Ascending aorta (tissue), 2 donors: ENCODE measurements at places on chromosomes 1 and 21.
A peak's percentile ranks its signal among the peaks of the same experiment; 100 is the strongest.

DNA sequence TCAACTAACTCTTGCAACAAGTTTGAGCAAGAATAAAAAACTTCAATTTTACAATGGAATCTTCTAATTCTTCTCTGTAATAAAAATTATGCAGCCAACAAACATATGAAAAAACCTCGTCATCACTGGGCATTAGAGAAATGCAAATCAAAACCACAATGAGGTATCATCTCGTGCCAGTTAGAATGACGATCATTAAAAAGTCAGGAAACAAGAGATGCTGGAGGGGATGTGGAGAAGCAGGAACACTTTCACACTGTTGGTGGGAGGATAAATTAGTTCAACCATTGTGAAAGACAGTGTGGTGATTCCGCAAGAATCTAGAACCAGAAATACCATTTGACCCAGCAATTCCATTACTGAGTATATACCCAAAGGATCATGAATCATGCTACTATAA, 327.5 kb upstream of the LYPLAL1 start:
- H3K36me3 ChIP-seq, result no peaks in the 10 kb centered on the region
- no peak overlapping the region for H3K4me3 ChIP-seq
- no peaks in the 10 kb centered on the region for H3K27me3 ChIP-seq
- H3K4me1 ChIP-seq, result no peaks in the 10 kb centered on the region

DNA sequence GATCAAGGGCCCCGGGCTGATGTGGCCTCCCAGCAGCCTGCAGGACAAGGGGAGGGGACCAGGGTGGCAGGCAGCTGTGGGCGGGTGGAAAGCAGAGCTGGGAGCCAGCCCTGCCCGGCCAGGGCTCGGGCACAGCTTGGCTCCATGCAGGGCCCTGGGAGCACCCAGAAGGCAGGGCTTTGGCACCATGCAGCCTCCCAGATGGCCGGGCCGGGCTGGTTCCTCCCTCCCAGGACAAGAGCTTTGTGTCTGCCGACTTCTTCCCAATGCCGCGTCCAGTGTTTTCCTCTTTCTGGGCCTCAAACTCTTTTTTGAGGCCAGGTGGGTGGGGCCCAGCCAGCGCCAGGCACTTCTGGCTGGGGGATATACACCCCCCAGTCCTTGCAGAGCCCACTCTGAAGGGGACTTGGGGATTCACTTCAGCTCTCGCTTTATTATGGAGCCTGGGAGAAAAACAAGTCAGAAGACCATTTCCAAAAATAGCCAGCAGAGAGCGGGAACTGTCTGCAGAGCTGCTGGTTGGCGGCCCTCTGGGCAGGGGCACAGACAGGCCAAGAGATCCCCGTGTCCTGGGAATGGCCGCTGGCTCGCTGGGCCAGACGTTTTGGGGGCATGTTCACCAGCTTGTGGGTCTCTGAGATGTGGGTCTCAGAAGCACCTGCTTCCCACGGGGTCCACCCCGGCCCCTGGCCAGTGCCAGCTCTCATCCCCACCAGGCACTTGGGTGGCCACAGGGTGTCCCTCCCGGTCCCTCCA, 103.8 kb upstream of the ARHGEF16 start:
- peak; percentile 50 for DNase-seq
- H3K36me3 ChIP-seq, result no peaks in the 10 kb centered on the region
- H3K27me3 ChIP-seq, result no peaks in the 10 kb centered on the region
- H3K4me3 ChIP-seq, result peak overlapping the region; percentile 37

DNA sequence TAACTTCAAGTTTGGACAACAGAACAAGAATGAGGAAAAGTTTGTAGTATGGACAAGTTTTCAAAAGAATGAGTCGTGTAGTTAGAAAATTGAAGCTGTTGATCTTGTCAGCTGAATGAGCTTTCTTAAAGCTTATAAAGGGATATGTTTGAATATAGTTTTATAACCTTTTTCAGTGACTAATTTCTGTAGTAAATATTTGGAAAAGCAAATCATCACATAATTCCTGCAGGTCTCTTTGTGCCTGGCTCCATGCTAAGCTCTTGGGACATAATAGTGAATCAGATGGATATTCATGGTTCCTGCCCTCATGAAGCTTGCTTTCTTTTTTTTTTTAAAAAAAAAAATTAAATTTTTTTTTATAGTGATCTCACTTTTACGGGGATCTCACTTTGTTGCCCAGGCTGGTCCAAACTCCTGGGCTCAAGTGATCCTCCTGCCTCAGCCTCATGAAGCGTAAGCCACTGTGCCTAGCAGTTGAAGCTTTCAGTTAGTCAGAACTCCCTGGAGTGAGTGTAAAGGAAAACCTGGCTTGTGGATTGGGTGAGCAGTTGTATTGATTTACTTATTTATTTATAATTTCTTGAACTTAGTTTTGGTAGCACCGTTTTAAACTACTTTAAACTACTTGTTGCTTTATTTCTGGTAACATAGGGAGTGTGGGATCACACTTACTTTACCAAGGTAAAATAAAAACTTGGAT, 15.5 kb downstream of the DYRK1A start:
- peaks cover 4% of the 10 kb centered on the region for H3K4me1 ChIP-seq
- no peak for DNase-seq
- H3K27me3 ChIP-seq, result no peaks in the 10 kb centered on the region
- no peaks in the 10 kb centered on the region for H3K36me3 ChIP-seq
- no peak overlapping the region for H3K4me3 ChIP-seq

GRCh38 chr1:33257207-33257771, 997 bp downstream of the ZNF362 start:
- no peaks in the 10 kb centered on the region for H3K36me3 ChIP-seq
- no peak for DNase-seq
- H3K4me3 ChIP-seq, result peak overlapping the region; percentile 74
- no peaks in the 10 kb centered on the region for H3K27me3 ChIP-seq
- H3K4me1 ChIP-seq, result peaks cover 19% of the 10 kb centered on the region

DNA sequence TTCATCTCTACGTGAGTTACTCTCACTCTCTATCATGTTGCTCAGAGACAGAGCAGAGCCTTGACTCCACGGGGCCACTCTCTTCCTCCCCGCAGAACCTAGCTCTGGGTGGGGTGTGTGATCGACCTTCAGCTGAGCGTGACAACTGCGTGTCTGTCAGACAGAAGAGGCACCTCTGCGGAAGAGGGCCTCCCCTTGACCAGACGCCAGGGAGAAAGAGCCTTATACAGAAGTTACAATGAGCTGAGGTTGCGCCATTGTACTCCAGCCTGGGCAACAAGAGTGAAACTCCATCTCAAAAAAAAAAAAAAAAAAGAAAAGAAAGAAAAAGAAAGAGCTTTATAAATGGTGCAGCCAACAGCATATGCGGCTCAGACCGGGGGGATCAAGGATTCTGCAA, 22.9 kb downstream of the SYT2 start:
- H3K27ac ChIP-seq, result no peak overlapping the region
- no peak for DNase-seq
- no peaks in the 10 kb centered on the region for H3K36me3 ChIP-seq
- no peaks in the 10 kb centered on the region for H3K27me3 ChIP-seq
- no peaks in the 10 kb centered on the region for H3K4me1 ChIP-seq
- no peak overlapping the region for H3K4me3 ChIP-seq

DNA sequence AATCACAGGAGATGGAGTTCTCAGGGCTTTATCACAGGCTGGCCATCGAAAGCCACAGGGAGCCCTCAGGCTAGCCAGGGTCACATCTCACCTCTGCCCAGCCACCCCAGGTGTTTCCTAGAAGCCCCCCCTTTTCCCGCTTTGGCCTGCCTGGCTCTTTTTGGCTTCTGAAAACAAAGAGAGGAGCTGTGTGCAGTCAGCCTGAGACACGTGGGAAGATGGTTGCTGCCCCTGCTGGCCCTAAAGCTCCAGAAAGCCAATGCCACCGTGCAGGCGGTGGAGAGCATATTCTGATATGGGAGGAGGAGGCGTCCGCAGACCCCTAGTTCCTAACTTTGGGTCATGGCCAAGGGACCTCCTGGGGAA, 18.7 kb upstream of the LBR start:
- DNase-seq, result no peak
- H3K36me3 ChIP-seq, result no peaks in the 10 kb centered on the region
- H3K27me3 ChIP-seq, result no peaks in the 10 kb centered on the region
- no peak overlapping the region for H3K27ac ChIP-seq

GRCh38 chr1:112711670-112712069, 3.5 kb downstream of the PPM1J start:
- H3K4me3 ChIP-seq, result no peak overlapping the region
- DNase-seq, result no peak
- H3K36me3 ChIP-seq, result no peaks in the 10 kb centered on the region
- H3K27me3 ChIP-seq, result no peaks in the 10 kb centered on the region
- H3K4me1 ChIP-seq, result peaks cover 6% of the 10 kb centered on the region
- no peak overlapping the region for H3K27ac ChIP-seq
